ENCODE measurements at places on chromosomes 2 and 18.

DNA sequence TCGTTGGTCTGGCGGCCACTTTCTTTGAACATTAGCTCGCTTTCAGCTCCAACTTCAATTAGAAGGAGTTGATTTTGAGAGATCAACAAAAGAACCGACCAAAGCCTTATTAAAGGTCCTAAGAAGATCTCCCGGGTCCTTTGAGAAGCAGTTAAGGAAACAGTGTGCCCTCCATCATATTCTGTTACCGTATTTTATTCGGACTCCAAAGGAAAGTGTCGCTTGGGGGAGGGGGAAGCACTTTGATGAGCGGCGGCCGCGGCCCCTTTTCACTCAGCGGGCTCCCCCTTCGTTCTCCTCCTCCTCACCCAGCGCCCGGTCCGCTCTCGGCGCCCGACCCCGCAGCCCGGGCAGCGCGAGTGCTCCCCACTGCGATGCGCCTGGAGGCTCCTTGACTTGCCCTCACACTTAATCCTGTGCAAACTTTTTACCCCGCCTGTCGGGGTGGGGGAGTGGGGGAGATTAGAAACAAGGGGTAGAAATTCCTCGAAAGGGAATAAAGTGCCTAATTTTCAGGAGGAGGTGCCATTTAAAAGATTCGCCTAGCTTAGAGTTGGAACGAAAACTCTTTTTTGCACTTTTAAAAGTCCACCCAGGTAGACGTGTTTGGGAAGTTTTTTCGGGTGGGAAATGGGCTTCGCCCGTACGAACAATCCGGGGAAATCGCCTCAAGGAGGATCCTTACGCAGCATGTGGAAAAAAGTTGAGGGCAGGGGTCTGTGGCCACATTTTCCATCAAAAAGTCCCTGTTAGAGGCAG is 1.2 kb upstream of the OTX1 start:
- no peak for DNase-seq
- peak overlapping the region; percentile 75 for H3K27ac ChIP-seq
- H3K4me3 ChIP-seq, result peak overlapping the region; percentile 80
- peaks cover 57% of the 10 kb centered on the region for H3K36me3 ChIP-seq
- H3K27me3 ChIP-seq, result no peaks in the 10 kb centered on the region

GRCh38 chr2:166230024-166230723 is 102.4 kb upstream of the SCN1A start:
- H3K27me3 ChIP-seq, result no peaks in the 10 kb centered on the region
- peaks cover 31% of the 10 kb centered on the region for H3K4me1 ChIP-seq
- DNase-seq, result peak; percentile 14
- H3K4me3 ChIP-seq, result peak overlapping the region; percentile 31
- H3K27ac ChIP-seq, result peak overlapping the region; percentile 75

GRCh38 chr18:68533641-68534040 is 181.3 kb downstream of the TMX3 start:
- H3K36me3 ChIP-seq, result no peaks in the 10 kb centered on the region
- no peak for DNase-seq
- no peak overlapping the region for H3K4me3 ChIP-seq
- H3K27me3 ChIP-seq, result no peaks in the 10 kb centered on the region

DNA sequence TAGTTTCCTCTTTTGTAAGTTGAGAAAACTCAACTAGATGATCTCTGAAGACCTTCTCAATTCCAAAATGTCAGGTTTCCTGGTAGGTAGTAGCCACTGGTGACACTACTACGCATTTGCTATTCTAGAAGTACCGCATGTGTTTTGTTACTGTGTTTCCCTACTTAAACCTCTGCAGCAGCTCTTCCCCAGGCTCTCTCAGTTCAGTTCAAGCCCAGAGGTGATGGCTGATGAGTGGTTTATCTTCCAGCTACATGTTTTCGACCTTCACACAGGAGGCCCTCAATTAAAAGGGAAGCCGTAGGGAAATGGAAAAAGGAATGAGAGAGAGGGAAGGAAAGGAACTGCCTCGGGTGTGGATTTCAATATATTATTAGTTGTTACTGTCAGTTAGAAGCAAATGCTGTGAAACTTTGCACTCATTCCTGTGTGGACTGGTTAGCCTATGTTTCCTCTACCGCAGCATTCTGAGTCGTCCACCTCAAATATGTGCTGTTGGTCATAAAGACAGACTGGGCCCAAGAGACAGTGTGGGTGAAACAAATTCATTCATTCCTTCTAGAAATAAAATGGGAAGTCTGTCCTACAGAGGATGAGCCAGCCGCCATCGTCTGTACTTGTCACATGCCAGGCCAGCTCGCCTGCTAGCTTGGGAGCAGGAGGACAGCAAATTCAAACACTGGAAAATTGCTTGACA is 455.2 kb upstream of the RAB12 start:
- H3K27ac ChIP-seq, result no peak overlapping the region
- no peaks in the 10 kb centered on the region for H3K36me3 ChIP-seq
- no peaks in the 10 kb centered on the region for H3K27me3 ChIP-seq
- no peak for DNase-seq
- no peak overlapping the region for H3K4me3 ChIP-seq

All from Calu3 (cell line).